Effector CD8-positive, alpha-beta T cell (primary cell): ENCODE measurements at places on chromosomes 16 and 17.

DNA sequence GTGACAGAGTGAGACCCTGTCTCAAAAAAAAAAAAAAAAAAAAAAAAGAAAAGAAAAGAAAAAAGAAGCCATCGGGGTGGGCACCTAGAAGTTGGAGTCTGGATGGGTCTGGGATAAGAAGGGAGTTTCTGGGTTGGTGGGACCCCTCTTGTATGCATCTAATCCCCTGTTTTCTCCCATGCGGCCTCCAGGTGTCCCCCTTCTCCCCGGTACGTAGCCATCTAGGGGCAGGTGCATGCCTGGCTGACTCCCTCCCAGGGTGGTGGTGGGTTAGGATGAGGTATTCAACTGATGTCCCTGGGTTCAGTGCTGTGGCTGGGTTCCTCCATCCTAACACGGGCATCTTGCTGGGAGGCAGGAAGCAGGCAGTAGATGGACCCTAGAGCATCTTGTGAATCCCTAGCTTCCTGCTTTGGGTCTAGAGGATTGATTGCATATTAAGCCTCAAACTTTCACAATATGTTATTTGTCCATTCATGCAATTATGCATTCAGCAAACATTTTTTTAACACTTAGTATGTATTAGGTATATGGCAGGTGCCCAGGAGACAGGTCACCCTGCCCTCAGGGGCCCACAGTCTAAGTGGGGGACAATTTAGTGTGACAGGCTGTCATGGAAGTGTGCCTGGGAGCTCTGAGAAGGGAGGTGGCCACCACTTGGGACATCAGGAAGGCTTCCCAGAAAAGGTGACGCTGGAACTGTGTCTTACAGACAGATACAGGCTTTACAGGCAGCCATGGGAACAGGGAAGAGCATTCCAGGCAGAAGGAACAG lies 13.1 kb downstream of the FMNL1 start:
- peak; percentile 42 for DNase-seq

DNA sequence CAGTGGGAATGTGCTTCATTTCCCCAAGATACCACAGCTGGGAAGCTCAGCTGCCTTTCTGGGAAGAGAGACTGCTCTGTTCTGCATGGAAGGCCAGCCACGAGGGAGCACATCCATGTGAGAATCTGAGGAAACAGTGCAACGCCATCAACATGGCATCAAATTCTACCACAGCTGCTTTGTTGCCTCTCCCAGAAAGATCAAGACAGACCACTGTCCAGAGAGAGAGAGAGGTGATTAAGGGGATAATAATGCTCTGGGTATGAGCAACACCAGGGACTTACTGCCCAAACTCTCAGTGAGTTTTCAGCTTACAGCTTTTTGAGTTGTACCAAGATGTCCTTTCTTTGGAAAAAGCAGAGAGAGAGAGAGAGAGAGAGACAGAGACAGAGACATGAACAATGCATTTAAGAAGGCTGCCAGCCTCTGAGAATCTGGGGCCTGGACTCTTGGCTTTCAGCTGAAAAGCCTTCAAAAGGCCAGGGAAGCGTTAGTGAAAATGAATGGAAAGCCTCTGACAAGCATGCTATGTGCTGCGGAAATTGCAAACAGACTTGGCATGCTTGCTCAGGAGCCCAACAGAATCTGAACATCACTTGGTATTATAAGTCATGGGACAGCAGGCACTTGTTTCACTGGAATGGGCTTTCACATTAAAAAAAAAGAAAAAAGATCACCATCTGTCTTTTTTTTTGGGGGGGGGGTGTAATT lies 223.1 kb downstream of the MAP2K6 start:
- no peak for DNase-seq

DNA sequence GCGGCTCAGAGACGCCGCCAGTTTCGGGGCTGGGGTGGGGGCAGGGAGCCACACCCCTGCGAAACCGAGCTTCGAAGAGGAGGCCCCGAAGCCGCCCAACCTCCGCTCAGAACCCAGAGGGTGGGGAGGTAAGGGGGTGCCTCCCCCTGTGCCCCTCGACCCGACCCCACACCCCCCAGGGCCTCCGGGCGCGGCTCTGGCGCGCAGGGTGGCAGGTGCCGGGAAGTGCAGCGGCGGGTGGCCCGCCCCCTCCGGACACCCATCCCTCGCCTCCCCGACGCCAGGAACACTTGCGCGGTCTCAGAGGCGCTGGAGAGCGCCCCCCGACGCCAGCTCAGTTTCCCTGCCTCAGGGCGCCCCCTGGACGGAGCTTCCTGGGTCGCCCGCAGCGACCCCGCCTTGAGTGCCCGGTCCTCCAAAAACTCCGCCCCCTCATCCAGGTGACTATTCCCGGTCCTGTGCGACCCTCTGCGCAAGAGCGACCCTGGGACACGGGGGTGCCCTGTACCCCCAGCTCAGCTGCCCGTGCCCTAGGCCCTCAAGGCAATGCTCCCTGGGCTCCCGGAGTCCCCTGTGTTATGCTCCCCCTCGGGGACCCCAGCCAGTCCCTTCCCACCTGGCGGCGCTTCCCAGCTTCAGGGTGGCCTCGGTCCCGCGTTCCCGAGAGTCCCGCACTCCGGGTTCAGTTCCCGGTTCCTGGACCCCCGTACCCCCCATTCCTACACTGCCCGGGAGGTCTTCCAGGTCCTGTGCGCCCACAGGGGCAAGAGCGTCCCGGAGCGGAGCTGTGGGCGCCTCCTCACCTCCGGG lies 562 bp downstream of the PPL start:
- DNase-seq, result no peak

DNA sequence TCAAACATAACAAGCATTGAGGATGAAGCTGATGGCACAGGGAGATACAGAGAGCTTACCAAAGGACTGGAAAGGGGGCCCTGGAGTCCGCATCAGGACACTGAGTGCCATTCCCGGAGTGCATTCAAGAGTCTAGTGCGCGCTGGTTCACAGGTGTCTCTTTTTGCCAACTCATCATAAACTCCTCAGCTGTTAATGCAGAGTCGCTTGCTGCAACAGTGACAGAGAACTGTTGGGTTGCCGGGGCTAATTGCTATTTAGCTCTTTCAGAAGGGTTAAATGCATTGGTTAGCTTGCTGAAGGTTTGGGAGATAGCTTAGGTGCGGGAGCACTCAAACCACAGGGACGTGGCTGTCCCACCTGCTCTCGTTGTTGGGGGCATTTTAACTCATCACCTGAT lies 1091.6 kb upstream of the EEF2KMT start:
- DNase-seq, result no peak

DNA sequence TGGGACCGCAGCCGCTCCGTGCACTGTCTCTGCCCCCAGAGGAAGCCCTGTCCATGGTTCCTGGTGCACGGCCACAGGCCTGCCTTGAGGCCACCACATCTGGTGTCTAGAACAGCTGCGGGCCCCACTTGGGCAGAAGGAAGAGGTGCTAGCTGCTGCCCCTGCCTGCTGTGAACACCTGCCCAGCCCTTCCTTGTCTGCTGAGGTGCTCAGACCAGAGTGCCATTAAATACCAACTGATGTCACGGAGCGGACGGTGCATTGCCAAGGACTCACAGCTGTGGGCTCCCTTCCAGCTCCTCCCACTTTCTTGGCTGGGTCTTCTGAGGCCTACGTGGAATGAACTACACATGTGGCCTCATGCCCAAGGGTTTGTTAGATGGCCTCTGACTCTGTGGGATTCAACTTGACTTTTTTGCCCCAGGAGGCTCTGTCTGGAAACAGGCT lies 146.1 kb downstream of the RAB11FIP4 start:
- no peak for DNase-seq

DNA sequence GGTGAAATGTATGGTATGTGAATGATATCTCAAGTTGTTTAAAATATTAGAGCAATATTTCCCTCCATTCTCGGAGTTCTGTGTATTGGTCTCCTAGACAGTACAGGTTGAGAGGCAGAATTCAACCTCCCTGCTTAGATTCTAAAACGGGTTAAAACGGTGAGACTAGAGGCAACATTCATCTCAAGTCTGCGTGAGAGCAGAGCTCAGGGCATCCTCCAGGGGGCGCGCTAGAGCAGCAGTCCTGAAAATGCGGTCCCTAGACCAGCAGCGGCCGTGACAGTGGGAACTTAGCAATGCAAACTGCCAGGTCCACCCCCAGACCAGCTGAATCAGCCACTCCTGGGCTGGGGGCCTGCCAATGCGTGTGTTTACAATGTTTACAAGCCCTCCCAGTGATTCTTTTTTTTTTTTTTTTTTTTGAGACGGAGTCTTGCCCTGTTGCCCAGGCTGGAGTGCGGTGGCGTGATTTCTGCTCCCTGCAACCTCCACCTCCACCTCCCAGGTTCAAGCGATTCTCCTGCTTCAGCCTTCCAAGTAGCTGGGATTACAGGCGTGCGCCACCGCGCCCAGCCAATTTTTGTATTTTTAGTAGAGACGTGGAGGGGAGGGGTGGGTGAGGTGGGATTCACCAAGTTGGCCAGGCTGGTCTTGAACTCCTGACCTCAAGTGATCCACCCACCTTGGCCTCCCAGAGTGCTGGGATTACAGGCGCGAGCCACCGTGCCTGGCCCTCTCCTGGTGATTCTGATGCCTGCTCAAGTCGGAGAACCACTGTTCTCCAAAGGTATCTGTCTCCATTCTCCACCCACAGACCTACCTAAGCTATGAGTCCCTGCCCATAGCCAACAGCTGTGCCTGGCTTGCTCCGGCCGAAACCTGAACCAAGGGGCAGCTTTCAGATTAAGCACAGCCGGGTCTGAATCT lies 24.2 kb downstream of the KLHL36 start:
- DNase-seq, result peak; percentile 73

DNA sequence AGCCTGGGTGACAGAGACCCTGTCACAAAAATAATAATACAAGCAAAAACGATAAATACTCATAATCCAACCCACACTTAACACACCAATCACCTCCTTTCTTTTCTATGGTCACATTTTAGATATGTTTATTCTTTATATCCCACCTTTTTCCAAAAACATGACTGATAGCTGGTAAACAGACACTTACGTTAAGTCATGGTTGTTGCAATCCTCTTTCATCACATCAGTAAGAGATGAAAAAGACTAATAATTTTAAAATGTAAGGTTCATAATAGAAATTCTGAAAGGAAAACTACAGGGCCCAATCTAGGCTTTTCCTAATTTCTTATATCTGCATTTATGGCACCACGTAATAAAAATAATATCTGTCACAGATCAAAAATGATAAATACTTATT lies 10.2 kb downstream of the SMURF2 start:
- DNase-seq, result no peak

DNA sequence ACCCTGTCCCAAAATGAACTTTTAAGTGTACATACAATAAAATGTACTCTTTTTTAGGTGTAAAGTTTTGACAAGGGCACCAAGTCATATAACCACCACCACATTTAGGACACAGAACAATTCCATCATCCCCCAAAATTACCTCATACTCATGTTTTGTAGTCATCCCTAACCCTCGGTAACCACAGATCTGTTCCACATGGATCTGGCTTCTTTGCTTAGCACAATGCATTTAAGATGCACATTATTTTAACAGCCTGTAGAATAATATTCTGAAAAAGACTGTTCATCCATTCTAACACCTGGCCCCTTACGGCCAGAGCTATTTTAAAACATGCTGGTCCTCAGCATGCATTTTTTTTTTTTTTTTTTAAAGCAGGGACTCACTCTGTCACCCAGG lies 25.2 kb upstream of the CFAP20 start:
- no peak for DNase-seq
